AG09309 (cell line): ENCODE measurements at places on chromosomes 2 and 18.

DNA sequence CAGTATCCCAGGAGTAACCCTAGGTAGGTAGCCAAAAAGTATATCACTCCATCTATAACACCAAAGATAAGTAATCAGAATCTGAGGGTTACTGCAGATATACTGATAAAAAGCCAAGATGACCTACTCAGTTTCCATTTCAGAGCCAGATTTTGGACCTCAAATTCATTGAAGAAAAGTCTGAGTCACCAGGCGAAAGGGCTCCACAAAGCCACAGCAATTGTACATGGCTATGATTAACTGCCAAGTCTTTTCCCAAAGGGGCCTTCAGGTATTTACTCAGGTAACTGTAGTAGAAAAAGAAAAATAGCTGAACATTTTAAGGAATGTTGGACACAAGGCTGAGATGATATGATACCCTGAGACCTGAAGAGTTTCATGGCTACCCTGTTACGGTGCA is 75.6 kb upstream of the KCNH7 start:
- no peak for DNase-seq

DNA sequence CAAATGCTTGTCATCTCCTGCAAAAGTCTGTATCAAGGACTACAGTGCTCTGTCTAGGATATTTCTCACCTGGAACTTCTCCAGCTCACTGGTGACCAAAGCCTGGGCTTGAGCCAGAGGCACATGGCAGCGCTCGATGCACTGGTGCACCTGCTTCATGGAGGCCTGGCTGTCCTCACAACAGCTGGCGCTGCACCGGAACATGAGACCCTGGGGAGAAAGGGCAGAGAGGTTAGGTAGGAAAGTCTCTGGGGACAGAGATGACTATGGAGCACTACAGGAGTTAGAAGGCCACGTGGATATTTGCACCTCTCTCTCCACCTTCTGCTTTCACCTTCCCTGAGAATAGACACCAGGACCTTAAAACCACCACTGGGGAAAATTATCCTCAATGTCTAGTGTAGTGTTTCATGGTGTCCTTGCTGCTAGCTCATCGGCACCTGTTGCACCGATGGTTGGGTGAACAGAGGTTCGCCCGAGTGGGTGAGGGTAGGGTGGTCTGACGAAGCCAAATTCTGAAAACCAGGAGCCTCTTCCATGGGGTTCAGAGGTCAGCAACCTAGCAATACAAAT is 1.0 kb downstream of the FAM136A start:
- DNase-seq = no peak

DNA sequence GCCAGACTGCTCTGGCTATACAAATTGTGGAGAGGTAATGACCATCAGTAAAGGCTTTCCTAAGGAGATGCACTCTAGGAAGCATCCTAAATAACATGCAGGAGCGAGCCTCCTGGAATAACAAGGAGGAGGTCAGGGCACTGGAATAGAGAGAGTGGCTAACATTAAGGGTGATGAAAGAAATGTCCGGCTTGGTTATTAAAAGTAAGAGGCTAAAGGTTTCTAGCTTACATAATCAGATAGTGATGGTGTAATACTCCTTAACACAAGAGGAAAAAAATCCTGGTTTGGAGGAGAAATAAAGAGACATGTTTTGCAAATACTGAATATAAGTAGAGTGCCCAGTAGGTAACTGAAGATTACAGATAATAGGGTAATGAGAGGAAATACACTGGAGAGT is 365.7 kb downstream of the ZEB2 start:
- DNase-seq = no peak

GRCh38 chr2:28320371-28320770 is 72.3 kb upstream of the FOSL2 start:
- no peak for DNase-seq

GRCh38 chr2:218230882-218231281 is 13.9 kb downstream of the ARPC2 start:
- DNase-seq = no peak

DNA sequence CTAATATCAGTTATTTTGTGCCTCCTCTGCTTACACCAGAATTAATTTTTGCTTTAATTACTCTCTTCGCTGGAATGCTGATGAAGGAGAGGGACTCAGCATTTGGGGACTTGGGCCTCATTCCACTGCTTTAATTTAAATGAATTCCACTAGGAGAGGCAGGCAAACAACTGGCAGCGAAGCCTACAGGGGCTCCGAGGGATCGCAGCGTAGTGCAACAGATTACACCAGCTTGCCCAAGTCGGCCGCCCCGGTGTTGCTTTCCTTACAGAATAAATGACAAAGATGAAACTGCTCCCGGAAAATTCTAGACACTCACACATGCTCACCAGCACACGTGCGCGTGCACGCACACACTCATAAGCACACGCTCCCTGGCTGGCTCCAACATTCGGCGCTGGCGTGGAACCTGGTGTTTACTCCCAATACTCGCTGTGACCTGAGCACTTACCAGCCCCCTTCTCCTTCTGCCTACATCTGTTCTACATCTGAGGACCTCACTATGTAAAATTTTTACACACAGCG is 175.4 kb downstream of the ZNF521 start:
- DNase-seq = no peak

- no peak for DNase-seq
These were observed 268.1 kb upstream of the LINC00305 start for GRCh38 chr18:64416990-64417389.

DNA sequence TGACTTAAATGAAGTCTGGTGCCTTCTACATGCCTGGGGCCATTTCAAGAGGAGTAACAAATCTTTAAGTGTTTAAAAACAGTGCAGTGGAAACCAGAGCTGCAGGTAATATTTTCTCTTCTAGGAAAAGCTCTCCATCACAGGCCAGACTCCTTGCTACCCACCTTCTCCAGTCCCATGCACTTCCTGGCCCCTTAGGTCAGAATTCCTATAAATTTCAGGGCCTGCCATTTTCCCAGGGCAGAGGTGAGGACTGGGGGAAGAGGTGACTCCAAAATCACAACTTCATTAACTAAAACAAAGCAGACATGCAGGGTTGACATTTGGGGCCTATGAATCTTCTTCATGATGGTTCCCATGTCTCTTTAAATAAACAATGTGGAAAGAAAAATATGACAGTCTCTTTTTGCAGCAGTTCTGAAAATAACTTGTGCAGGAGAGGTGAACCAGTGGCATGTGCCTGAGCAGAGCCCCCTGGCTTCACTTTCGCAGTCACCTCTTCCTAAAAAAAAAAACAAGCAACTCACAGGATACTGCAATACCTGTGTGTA is 63.7 kb upstream of the TANC1 start:
- DNase-seq = no peak

GRCh38 chr2:39304729-39305128 is 61.0 kb upstream of the CDKL4 start:
- no peak for DNase-seq

DNA sequence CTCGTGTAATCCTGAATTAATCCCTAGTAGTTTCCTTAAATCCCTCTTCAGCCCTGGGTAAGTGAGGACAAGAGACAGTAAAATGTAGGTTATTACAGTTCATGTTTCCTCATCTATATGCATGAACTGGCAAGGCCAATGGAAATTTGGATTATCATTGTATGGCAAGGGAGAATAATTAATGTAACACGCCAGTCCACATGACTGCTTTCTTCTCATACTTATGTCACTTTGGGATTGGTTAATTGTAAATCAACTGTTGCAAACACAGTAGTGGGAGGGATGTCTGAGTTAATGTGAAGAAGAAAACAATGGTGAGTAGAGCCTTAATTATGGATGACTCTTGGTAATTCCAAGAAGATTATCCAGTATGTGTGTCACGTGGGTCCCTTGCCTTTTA is 1.7 kb upstream of the SERPINB7 start:
- DNase-seq = no peak

DNA sequence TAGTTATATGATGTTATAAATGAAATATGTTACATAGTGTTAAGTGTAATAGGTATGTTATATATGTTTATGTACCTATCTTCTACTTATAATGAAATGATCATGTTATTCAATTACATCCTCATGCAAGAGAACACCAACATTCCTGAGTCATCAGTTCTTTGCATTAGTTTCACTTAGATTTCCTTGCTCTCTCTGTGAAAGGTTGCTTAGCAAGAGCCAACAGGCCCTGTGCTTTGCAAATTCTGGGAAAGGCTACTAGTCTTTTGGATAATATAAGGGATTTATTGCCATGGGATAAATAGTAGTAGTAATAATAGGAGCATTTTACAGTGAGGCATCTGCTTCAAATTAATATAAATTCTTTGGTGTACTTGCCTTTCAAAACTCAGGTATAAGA is 274.8 kb downstream of the SP3 start:
- no peak for DNase-seq

GRCh38 chr18:60534538-60534937 is 162.0 kb upstream of the MC4R start:
- no peak for DNase-seq
